ENCODE measurements at places on chromosomes 16 and 17.

DNA sequence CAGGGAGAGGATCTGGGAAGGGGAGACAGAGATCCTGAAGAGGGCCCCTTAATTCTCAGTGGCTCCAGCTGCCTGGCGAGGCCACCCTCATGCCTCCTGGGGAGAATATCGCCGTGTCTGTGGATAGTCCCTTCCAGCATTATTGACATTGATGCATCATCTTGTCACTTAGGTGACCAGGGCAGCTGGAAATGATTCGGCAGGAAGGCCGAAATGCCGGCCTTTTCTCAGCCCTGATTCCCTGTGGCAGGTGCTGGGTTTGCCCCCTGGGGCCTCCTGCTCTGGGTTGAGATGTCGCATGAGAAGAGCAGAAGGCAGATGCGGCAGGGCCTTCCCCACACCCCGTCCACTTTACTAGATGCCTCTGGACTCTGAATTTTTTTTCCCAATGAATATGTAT lies 89.5 kb downstream of the RAP1GAP2 start:
- no peak for DNase-seq

DNA sequence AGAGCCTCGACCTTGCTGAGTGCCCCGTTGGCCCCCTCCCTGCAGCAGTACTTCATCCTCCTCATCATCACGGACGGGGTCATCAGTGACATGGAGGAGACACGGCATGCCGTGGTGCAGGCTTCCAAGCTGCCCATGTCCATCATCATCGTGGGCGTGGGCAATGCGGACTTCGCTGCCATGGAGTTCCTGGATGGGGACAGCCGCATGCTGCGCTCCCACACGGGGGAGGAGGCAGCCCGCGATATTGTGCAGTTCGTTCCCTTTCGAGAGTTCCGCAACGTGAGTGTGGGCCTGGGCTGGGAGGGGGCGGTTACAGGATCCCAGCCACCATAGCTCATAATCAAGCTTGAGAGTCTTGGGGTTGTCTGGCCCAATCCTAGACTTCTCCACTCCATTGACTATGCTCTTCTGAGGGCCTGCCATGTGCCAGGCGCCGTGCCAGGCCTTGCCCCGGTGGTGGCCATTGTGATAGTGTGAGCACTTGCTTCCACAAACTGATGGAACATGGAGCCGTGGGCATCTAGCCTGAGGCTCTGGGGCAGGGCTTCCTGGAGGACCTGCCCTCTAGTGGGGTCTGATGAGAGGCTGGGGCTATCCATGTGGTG lies 39.7 kb downstream of the PSME3IP1 start:
- peak; percentile 67 for DNase-seq

GRCh38 chr17:64230791-64231408 lies 32.2 kb downstream of the TEX2 start:
- no peak for DNase-seq

DNA sequence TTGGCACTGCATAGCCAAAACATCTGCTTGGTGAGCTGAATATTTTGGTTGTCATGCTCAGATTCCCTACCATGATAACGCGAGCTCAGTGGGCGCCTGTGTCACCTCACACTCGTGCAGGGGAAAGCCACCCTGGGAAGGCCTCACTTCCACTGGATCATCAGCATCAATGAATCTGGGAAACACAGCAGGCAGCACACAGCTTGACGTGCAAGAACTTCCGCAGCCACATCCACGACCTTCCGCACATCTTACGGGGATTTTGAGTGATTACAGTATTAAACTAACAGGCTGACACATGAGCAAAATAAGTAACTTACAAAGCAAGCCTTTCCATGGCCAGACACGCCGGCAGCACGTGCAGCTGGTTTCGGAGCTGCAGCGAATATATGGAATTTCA lies 54.7 kb upstream of the FOXF1 start:
- no peak for DNase-seq

GRCh38 chr17:7403727-7403976 lies 245 bp downstream of the TMEM256 start:
- DNase-seq = no peak

DNA sequence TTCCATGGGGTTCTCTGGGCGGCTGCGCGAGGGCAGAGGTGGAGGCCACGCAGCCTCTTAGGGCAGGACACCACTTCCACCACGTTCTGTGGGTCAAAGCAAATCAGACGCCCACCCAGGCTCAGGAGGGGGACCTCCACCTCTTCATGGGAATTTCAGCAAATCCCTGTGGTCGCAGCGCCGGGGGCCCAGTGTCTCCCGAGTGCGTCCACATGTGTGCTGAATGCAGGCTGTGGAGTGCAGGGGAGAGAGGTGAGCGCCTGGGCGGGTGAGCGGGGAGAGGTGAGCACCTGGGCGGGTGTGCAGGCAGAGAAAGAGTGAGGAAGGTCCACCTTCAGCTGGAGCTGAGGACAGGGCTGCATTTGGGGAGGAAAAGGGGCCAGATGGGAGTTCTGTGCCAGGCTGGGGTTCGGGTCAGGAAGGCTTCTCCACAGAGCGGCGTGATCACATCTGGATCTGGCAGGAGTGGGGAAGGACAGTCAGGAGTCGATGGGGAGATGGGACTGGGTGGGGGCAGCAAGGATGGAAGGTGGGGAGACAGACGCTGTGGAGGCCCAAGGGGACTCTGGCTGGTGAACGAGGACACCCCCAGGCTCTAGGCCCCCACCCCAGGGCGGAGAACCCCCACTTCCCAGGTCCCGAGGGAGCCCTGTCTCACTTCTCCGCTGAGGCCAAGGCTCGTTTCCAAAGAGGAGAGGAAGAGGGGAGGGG lies 36.8 kb upstream of the CBFA2T3 start:
- DNase-seq = no peak

- DNase-seq = peak; percentile 55
These were observed 2.5 kb downstream of the TUBB3 start for GRCh38 chr16:89925596-89926079.

GRCh38 chr16:24955975-24956731 lies 59.0 kb downstream of the ARHGAP17 start:
- DNase-seq = no peak

GRCh38 chr16:66874079-66874775 lies 6.1 kb upstream of the PDP2 start:
- no peak for DNase-seq

- no peak for DNase-seq
These were observed 43.2 kb downstream of the PIMREG start for GRCh38 chr17:6487251-6488007.

DNA sequence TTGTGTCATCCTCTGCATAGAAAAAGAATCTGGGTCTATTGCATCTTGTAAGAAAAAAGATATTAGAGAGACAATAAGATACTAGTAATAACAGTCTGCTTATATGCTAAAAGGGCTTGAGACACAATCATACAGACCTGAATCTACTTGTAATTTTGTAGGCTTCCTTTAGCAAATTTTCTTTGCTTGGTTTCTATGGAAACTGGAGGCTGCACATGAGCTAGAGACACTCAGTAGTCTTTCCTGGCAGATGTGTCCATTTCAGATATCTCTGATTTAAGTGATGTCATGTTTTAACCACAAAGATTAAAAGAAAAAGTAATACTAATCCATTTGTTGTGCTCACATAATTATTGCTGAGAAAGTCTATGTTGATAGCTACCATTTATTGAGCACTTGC lies 123.9 kb upstream of the GNAO1 start:
- no peak for DNase-seq

GRCh38 chr17:3956327-3956957 lies 7.8 kb downstream of the ATP2A3 start:
- DNase-seq = no peak

DNA sequence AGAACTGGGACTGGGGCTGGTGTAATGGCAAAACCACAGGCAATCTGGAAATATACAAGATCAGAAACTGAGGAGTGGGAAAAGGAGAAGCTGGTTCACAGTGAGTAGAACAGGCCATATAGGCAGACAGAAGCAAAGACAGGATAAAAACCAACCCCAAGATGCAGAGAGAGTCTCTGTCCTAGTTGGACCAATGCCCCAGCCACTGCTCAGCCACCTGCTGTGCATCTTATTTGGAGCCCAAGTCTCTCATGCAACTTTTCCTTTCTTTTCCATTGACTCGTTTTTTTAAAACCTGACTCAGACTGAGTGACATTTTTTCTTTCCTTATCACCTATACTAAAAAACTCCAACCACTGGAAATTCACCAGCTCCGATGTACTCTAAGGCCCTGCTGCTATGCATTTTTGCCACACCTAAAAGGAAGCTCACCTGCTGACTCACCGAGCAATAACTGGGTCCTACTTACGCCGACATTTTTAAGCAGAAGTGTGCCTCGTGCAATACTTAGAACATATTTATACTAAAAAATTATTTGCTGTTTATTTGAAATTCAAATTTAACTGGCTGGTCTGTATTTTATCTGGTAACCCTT lies 100.8 kb upstream of the XYLT1 start:
- no peak for DNase-seq

DNA sequence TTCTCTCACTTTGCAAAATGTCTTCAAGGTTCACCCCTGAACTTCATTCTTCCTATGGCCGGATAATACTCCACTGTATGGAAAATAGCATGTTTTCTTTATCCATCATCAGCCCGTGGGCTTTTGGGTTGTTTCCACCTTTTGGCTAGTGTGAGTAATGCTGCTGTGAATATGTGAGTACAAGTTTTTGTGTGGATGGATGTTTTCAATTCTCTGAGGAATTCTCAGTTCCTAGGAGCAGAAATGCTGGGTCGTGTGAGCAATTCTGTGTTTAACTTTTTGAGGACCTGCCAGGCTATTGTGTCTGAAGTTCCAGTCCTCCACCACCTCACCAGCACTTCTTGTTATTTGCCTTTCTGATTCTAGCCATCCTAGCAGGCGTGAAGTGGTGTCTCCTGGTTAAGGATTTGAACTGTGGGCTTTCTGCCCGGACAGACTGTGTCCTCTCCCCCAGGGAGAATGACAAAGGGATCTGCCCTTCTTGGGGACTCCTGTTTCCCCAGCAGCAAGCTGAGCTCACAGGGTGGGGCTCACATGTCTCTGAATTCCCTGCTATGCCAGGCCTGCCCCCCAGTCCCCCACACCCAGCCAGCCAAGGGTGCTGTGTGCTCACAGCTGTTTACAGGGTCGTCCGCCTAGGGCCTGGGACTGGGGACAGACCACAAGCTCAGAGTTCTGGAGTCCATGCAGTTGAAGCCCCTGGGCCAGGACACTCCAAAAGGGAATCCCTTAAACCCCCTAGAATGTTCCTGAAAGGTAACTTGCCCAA lies 92.2 kb upstream of the CIBAR2 start:
- DNase-seq = no peak

GRCh38 chr16:87057211-87057881 lies 259.8 kb downstream of the C16orf95 start:
- DNase-seq = no peak

All from inflammatory macrophage treated with lipopolysaccharide for 1 hour (primary cell).